PC-9 (cell line): ENCODE measurements at places on chromosomes 5 and 9. TPM values are rescaled to one million over a fixed set of nuclear protein-coding genes. Genes with fewer than 3 reads are reported as not detected.
A peak's percentile ranks its signal among the peaks of the same experiment; 100 is the strongest.

- H3K27ac ChIP-seq, result no peak overlapping the region
- DNase-seq, result peak; percentile 80
- H3K4me1 ChIP-seq, result peaks cover 24% of the 10 kb centered on the region
- H3K27me3 ChIP-seq, result no peaks in the 10 kb centered on the region
These were observed 29.2 kb downstream of the STOM start for GRCh38 chr9:121340676-121341392.

GRCh38 chr9:118252027-118252426 is 547.8 kb downstream of the TLR4 start:
- H3K27me3 ChIP-seq, result no peaks in the 10 kb centered on the region
- H3K4me1 ChIP-seq, result no peaks in the 10 kb centered on the region
- H3K27ac ChIP-seq, result no peak overlapping the region
- no peak overlapping the region for H3K4me3 ChIP-seq
- no peak for DNase-seq

- H3K27ac ChIP-seq, result peak overlapping the region; percentile 56
- no peaks in the 10 kb centered on the region for H3K27me3 ChIP-seq
- H3K4me3 ChIP-seq, result peak overlapping the region; percentile 92
These were observed 53.1 kb upstream of the DAB2IP start for GRCh38 chr9:121598167-121598964.

- no peak for DNase-seq
- H3K4me3 ChIP-seq, result no peak overlapping the region
- H3K27ac ChIP-seq, result no peak overlapping the region
These were observed 134.3 kb downstream of the PPP2R2B start for GRCh38 chr5:146744068-146744745.

DNA sequence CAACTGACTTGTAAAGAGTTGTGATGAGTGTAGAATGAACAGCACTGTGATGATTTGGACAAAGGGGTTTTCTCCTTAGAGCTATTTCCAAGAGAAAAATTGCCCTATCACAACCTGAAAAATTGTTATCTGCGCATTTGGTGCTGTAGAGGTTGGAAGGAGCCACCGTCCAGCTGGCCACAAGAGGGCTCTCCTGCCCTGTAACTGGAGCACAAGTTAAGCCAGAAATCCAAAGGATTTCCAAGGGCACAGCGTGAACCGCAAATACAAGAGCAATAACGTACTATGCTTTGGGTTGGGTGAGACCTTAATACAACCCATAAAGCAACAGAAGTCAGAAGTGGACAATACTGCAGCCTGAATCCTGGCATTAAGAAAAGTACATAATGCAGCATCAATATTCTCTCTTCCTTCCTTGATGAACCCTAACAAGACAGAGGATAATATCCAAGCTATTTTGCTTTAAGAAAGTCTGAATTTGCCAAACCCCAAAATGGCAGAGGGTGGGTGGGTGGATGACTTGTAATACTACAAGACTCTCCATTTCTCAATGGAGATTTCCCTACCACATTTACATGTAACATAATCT is 56.8 kb upstream of the SMIM32 start:
- H3K4me3 ChIP-seq, result no peak overlapping the region
- peaks cover under 1% of the 10 kb centered on the region; the same call in 1 of the 2 replicates for H3K27me3 ChIP-seq
- no peak overlapping the region for H3K27ac ChIP-seq
- DNase-seq, result no peak
- no peaks in the 10 kb centered on the region for H3K36me3 ChIP-seq

- peaks cover 10% of the 10 kb centered on the region for H3K4me1 ChIP-seq
- no peaks in the 10 kb centered on the region for H3K36me3 ChIP-seq
- no peak overlapping the region for H3K4me3 ChIP-seq
- H3K27ac ChIP-seq, result no peak overlapping the region
- H3K27me3 ChIP-seq, result no peaks in the 10 kb centered on the region
These were observed 37.3 kb upstream of the TRIO start for GRCh38 chr5:14105718-14106410.

DNA sequence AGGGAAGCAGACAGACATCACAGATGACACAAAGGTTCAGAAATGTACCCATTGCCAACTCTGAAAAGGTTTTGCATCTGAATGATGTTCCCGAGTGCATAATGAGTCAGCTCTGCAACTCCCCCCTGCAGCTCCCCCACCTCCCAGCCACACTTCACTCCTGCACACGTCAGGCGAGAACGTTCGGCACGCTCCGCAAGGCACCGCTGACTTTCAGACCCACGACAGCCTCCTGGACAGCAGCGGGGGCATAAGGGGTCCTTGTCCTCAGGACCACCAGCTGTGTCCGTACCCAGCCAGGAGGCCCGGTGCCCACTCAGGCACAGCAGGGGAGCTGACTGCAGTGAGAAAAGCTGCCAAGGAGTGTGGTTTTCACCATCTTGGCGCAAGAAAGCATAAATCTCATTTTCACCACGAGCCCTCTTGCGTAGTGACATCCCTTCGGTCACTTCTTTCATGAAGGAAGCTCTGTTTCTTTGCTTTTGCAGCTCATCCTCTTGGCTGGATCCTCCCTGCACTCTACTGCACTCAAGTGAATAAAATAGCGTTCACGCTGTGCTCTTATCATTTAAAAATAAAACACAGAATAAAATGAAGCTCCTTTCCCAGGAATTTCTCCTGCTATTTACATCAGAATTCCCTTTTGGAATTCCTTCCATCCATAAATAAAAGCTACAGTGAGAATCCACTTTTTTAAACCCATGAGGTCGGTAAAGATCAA is 9.9 kb downstream of the GFPT2 start:
- no peak overlapping the region for H3K4me3 ChIP-seq
- no peak overlapping the region for H3K27ac ChIP-seq
- peaks cover 9% of the 10 kb centered on the region; the same call in 1 of the 2 replicates for H3K4me1 ChIP-seq
- DNase-seq, result no peak
- no peaks in the 10 kb centered on the region for H3K36me3 ChIP-seq

DNA sequence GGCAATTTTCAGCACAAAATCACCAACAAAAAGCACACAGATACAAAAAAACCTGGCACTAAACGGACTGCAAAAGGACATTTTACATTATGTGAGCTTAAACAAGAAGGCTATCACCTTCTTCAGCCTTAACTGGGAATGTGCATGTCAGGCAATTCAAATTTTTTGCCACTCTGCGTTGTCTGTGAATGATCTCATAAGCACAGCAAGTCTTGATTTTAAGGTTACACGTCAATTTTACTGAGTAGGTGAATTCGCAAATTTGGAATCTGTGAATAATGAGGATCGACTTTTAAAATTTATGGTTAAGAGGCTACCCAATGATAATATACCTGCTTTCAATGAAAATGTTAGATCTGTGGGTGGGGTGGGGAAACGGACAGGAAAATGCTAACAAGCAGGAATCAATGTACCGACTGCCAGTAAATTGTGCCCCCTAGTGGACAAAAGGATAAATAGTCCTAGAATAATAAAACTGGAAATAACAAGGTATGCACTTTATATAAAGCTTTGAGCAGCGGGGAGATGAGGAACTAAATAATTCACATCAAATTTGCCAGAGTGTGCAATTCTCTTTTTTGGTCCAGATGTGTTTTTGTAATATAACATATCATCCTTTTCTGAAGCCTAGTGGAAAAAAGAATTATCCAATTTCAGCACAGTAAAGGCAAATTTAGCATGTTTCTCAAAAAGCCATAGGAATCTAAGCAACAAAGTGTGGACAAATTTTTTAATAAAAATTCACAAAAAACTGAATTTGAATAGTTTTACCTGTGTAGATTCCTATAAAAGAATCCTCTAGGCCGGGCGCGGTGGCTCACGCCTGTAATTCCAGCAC is 20.5 kb downstream of the EQTN start:
- H3K4me3 ChIP-seq, result no peak overlapping the region
- no peaks in the 10 kb centered on the region for H3K36me3 ChIP-seq
- H3K27me3 ChIP-seq, result no peaks in the 10 kb centered on the region
- no peak overlapping the region for H3K27ac ChIP-seq
- H3K4me1 ChIP-seq, result no peaks in the 10 kb centered on the region

- no peak overlapping the region for H3K27ac ChIP-seq
- no peaks in the 10 kb centered on the region for H3K36me3 ChIP-seq
- no peaks in the 10 kb centered on the region for H3K27me3 ChIP-seq
- no peak for DNase-seq
- no peaks in the 10 kb centered on the region for H3K4me1 ChIP-seq
These were observed 255.2 kb downstream of the CRB2 start for GRCh38 chr9:123611226-123611625.

GRCh38 chr9:32487981-32488380 is 38.0 kb downstream of the RIGI start:
- no peaks in the 10 kb centered on the region for H3K4me1 ChIP-seq
- H3K27me3 ChIP-seq, result no peaks in the 10 kb centered on the region
- H3K4me3 ChIP-seq, result no peak overlapping the region
- DNase-seq, result no peak

DNA sequence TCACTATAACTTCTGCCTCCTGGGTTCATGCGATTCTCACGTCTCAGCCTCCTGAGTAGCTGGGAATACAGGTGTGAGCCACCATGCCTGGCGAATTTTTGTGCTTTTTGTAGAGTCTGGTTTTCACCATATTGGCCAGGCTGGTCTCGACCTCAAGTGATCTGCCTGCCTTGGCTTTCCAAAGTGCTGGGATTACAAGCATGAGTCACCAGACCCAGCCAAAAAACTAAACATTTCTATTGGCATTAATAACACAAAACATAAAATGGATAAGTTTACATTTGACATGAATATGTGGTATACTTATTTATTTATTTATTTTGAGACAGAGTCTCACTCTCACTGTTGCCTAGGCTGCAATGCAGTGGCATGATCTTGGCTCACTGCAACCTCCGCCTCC is 13.6 kb upstream of the REEP5 start:
- no peak overlapping the region for H3K4me3 ChIP-seq
- H3K27ac ChIP-seq, result no peak overlapping the region
- H3K36me3 ChIP-seq, result no peaks in the 10 kb centered on the region
- no peaks in the 10 kb centered on the region for H3K4me1 ChIP-seq

GRCh38 chr5:118544887-118545449 is 443.4 kb downstream of the DTWD2 start:
- no peak for DNase-seq
- no peaks in the 10 kb centered on the region for H3K27me3 ChIP-seq
- no peaks in the 10 kb centered on the region for H3K4me1 ChIP-seq
- H3K36me3 ChIP-seq, result no peaks in the 10 kb centered on the region
- no peak overlapping the region for H3K4me3 ChIP-seq
- H3K27ac ChIP-seq, result no peak overlapping the region

GRCh38 chr9:109816490-109816889 is 36.5 kb downstream of the PALM2AKAP2 start:
- H3K36me3 ChIP-seq, result no peaks in the 10 kb centered on the region; the same call in 1 of the 2 replicates
- DNase-seq, result peak; percentile 39
- peak overlapping the region; percentile 61 for H3K27ac ChIP-seq
- no peak overlapping the region for H3K4me3 ChIP-seq

- no peak overlapping the region for H3K27ac ChIP-seq
- no peaks in the 10 kb centered on the region for H3K27me3 ChIP-seq
- H3K4me3 ChIP-seq, result no peak overlapping the region
- no peak for DNase-seq
- peaks cover 64% of the 10 kb centered on the region for H3K36me3 ChIP-seq
These were observed 6.8 kb upstream of the SH3TC2 start for GRCh38 chr5:149069711-149070110.

DNA sequence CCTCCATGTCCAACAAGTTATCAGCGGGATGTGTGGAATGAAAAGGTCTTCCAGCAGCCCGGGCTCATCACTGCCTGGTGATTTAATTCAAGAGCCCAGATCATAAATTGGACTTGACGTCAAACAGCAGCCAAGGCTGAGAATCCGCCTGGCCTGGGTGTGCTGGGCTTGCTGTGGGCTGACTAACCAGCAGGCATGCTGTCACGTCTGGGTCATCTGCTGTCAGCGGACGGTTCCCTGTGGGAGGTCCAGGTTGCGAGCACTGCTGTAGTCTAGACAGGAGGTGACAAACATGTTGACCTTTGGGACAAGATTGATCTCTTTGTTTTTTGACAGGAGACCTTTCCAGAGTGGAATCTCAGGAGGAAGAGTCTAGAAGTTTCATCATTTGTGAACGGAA is 289.7 kb downstream of the OSTF1 start:
- H3K4me3 ChIP-seq, result no peak overlapping the region
- no peaks in the 10 kb centered on the region for H3K27me3 ChIP-seq
- H3K27ac ChIP-seq, result no peak overlapping the region
- no peaks in the 10 kb centered on the region for H3K36me3 ChIP-seq

DNA sequence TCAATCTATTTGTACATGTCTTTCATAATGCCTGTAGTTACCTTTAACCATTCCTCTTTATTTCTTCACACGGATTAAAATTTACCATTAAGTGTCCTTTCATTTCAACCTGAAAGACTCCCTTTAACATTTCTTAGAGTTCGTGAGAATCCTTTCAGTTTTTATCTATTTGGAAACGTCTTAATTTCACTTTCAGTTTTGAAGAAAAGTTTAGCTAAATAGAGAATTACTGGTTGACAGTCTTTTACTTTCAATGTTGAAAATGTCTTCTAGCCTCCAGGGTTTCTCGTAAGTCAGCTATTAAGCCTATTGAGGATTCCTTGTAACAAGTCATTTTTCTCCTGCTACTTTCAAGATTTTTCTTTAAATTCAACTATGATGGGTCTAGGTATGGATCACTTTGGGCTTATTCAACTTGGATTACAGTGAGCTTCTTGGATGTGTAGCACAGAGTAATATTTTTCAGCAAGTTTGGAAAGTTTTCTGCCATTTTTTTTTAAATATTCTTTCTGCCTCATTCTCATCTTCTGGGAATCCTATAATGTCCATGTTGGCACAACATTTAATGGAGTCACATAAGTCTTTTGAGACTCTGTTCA is 48.5 kb downstream of the RFX3 start:
- H3K27me3 ChIP-seq, result no peaks in the 10 kb centered on the region
- peaks cover 6% of the 10 kb centered on the region; the same call in 1 of the 2 replicates for H3K4me1 ChIP-seq
- H3K36me3 ChIP-seq, result no peaks in the 10 kb centered on the region
- no peak for DNase-seq

GRCh38 chr9:101562966-101563365 is 29.3 kb downstream of the RNF20 start:
- DNase-seq, result no peak
- no peak overlapping the region for H3K27ac ChIP-seq
- no peaks in the 10 kb centered on the region for H3K27me3 ChIP-seq
- H3K36me3 ChIP-seq, result peaks cover 25% of the 10 kb centered on the region; the same call in 1 of the 2 replicates
- no peak overlapping the region for H3K4me3 ChIP-seq
- H3K4me1 ChIP-seq, result no peaks in the 10 kb centered on the region

The TRIM36 gene
- total RNA-seq, result 0.15 and 0.22 TPM in 2 replicates

The UBE2QL1 gene
- total RNA-seq, result not detected in 2 replicates

The CARTPT gene
- not detected in 2 replicates for total RNA-seq

The MARCOL gene
- total RNA-seq, result not detected in 2 replicates

The ITGA2 gene
- total RNA-seq, result 24.7 and 35.8 TPM in 2 replicates

The MOB3B gene
- 2.7 and 4.4 TPM in 2 replicates for total RNA-seq

The TRAF1 gene
- 2.7 and 2.9 TPM in 2 replicates for total RNA-seq

The PAEP gene
- total RNA-seq, result not detected in 2 replicates
